ENCODE measurements at places on chromosomes 5 and 9.

- DNase-seq, result no peak
These were observed 2.3 kb downstream of the EFNA5 start for GRCh38 chr5:107668154-107669095.

DNA sequence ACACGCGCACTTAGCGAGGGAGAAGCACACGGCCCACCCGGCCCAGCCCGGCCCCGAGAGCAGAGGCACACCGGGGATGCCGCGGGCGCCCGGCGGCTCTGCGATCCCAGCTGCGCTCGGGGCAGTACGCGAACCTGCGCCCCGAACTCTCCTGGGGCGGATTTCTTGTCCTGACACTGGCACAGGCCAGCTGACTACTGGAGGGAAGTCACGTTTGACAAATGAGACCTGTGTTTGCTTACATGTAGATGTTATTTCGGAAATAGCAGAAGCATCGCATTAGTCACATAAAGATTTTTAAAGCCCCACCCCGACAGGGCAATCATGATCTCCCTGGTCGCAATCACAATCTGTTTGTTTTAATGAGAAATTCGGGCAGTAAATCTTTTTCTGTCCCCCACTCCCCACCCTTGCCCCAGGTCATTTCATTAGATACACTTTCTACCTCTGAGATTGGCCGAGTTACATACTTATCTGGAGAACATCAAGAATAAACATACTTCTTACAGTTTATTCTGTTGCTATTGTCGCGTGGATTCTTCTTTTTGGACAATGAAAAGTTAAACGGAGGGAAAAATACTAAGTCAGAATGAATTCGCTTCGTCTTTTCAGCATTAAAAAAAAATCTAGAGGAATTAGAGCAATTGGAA lies 518.9 kb downstream of the CTNND2 start:
- no peak for DNase-seq

DNA sequence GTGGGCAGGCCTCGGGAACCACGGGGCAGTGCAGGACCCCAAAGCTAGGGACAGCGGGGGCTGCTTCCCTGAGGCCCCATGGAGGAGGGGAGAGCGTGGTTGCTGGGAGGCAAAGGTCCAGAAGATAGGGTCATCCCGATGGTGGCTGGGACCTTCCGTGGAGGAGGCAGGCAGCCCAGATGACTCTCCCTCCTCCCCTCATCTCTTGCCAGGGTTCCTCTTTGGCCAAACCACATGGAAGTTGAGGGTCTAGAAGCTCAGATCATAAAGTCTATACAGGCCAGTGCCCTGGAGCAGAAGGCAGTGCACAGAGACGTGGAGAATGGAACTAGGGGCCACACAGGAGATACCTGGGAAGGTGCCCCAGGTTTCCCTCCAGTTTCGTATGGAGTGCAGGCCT lies 22.6 kb downstream of the DAB2IP start:
- DNase-seq, result no peak

- DNase-seq, result no peak
These were observed 637.7 kb downstream of the SEMA5A start for GRCh38 chr5:8908055-8908683.

GRCh38 chr9:2257248-2257929 lies 242.2 kb downstream of the SMARCA2 start:
- DNase-seq, result no peak

DNA sequence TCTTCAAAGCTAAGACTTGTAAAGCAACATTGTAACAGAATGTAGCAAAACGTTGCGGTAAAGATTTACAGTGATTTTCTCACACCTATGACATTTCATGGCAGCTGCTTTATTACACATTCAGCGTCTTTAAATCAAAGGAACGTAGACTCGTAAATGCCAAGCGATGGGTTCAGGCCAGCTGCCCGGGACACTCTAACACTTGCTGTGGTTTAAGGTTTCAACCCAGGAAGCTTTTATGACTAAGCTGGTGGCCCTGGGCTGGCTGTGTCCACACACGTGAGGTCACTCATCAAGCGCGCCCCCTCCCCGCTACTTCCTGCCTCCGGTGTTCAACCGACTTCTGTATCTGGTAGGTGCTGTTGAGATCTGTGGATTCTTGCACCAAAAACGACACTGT lies 2.5 kb downstream of the SLC6A18 start:
- no peak for DNase-seq

- no peak for DNase-seq
These were observed 292.2 kb downstream of the IRX2 start for GRCh38 chr5:2459251-2459650.

DNA sequence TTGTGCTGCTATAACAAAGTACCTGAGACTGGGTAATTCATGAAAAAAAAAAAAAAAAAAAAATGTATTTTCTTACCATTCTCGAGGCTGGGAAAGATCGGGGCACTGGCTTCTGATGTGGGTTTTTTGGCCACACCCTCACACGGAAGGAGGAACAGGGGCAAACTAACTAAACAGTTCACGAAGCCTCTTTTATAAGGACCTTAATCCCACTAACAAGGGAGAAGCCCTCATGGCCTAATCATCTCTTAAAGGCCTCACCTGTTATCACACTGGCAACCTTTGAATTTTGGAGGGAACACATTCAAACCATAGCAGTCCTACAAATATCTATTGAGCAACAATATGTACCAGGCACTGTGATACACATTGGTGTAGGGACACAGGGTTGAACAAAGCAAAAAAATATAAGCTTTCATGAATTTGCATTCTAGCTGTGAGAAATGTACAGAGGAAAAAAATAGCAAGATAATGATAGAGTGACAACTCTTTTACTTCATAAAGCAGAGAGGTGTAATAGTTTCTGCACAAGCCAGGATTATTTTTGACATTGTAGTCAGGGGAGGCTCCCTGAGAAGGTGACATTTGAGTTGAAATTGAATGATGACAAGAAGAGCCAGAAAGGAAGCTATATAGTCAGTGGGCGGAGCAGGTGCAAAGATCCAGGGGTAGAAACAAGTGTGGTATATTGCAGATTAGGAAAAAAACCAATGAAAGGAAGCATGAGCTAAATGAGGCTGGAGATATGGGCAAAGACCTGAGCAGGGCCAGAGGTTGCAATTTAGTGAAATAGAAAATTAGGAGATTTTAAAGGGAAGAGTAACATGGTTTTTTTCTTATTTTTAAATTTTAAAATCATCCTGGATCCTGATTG lies 68.1 kb upstream of the GRAMD2B start:
- no peak for DNase-seq

- no peak for DNase-seq
These were observed 146.1 kb downstream of the PLCXD3 start for GRCh38 chr5:41364346-41364745.

DNA sequence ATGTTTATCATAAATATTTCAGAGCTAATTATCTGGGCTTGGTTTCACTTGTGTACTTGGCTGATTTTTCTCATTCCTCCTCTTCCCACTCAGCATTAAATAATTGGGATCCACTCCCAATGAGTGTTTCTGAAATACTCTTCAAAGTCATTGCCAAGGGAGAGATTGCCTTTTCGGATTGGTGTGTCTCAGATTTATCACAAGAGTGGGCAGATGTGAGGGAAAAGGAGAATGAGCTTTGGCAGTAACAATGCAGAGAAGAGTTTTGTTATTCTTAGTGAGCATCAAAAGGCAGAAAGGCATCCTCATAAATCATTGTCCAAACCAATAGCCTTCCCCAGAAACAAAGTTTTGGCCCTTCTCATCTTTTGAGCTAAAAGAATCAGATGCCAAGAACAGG lies 79.2 kb downstream of the SEMA5A start:
- no peak for DNase-seq

- no peak for DNase-seq
These were observed 74.9 kb downstream of the FBXL7 start for GRCh38 chr5:15574806-15575325.

GRCh38 chr5:129217179-129217578 lies 122.6 kb downstream of the ISOC1 start:
- DNase-seq, result no peak

DNA sequence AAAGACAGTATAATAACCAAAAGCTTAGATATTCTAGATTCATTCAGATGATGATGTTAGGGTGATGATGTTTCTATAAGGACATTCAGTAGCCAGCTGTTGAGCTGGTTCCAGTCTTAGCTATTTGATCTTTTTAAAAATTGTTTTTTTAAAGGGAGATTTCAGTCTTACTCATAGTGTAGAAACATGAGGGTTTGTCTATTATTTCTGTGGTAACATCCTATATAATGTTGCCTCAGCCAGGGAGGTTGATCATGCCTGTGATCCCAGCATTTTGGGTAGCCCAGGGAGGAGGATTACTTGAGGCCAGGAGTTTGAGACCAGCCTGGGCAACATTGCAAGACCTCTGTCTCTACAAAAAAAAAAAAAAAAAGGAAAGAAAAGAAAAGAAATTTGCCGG lies 167.8 kb downstream of the DOCK2 start:
- DNase-seq, result no peak

DNA sequence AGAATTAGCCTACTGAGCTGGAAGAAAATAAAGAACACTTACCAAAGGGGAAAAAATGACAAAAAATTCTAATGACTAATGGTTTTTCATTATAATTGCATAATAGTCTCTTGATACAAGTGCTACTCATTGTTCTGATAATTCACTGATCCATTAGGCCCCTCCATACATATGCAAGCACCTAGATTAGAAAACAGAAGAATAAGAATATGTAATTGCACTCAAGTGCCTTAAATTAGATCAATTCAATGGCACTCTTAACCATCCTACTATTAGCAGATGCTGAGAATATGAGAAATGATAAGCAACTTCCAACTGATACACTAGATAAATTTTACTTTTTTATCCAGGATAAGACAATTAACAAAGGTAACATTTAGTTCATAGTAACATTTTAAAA lies 440.9 kb upstream of the C9orf72 start:
- DNase-seq, result no peak

GRCh38 chr5:159805021-159805420 lies 111.3 kb upstream of the ADRA1B start:
- DNase-seq, result peak; percentile 77

DNA sequence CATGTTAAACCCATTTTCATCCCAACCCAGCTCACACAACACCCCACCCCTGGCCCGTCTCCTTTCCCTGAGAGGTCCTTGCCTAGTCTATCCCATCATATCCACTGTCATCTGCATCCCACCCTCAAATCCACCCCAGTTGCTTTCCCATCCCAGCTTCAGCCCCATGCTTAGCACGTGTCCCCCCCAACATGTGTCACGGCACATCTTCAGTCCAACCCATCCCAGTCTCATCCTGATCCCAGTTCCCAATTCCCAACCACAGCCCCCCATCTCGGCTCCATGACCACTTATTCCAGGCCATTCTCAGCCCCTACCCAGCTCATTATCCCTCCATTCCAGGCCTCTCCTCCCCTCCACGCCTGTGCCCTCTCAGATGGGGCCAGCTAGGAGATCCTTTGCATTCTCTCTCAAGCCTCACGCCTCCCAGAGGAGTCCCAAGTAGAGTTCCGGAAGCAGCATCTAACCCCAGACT lies 605 bp upstream of the DBN1 start:
- DNase-seq, result no peak

GRCh38 chr5:178240766-178241165 lies 8.2 kb upstream of the PHYKPL start:
- no peak for DNase-seq

- DNase-seq, result no peak
These were observed 21.7 kb downstream of the SLC6A18 start for GRCh38 chr5:1246711-1247431.

- no peak for DNase-seq
These were observed 271.9 kb downstream of the OSTF1 start for GRCh38 chr9:75360252-75360651.

DNA sequence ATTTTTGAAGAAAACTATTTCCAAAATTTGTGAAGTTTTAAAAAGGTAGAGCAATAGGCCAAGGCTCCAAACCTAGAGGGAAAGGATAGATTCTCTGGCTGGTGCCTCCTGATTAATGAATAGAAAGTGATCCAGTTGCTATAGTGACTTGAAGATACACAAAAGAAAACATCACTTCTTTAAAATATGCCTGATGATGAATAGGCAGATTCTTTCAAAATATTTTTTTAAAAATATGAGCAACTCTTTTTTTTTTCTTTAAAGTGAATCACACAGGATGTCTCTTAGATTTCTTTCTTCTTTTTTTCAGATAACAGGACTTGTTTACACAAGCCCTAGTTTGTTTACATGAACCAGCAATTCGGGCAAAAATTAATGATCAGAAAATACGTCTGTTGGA lies 124.4 kb downstream of the RFK start:
- no peak for DNase-seq

GRCh38 chr5:6772886-6773285 lies 59.7 kb downstream of the TENT4A start:
- DNase-seq, result no peak

DNA sequence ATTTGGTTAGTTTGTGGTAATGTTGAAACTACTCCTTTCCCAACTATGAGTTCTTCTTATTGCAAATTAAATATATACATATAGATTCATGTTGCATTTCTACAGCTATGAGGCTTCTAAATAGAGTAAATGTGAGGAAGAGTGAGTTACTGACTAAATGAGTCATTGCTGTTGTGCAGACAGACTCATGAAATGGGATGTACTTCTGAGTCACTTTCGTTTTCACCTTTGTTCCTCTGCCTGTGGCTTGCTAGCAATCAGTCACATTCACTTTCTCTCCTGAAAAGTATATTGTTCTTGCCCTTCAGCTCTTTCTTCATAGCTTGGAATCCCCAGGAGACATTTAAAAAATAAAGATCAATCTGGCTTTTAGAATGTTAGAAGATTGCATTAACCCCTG lies 295.5 kb upstream of the SMC2 start:
- no peak for DNase-seq

DNA sequence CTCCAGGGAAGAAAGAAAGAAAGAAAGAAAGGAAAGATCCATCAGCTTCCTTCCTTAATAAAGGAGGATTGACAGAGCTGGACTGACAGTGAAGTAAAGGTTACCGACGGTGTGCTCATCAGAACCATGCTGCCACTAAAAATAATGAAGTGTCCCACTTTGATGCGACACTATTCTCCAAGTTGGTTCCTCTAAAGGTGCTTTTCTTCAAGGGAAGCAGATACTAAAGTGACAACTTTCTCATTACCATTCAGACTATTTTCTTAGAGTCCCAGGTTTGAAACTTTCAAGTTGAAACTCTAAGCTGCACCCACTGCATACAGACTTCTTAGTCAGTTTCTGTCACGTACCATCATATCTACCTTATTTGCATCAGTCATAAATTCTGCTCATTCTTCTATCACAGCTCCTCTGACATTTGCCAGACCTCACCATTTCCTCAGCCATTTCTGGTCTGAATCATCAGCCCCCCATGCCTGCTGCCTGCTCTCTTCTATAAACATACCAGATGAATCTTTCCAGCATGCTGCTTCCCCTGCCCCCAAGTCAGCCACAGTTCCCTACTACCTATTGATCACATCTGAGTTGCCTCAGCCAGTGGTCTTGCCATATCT lies 177.6 kb downstream of the DEPDC1B start:
- no peak for DNase-seq

- DNase-seq, result no peak
These were observed 299.4 kb downstream of the COX7C start for GRCh38 chr5:86917117-86917579.

GRCh38 chr5:94725142-94725541 lies 106.7 kb downstream of the SLF1 start:
- no peak for DNase-seq

DNA sequence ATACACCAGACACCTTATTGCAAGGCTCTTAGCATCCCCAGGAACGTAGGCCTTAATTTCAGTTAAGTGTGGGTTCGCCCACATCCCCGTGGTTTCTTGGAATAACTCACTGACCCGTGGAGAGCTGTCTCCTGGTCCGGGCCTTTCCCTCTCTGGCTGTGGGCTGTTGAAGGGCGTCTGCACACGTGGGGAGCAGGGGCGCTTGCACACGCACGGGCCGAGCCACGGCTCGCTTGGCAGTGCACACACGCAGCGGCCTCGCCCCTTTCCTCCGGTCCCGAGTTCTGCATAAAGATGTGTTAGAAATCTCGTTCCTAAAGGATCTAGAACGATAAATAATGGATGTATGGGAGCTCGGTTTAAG lies 141.9 kb downstream of the PBX3 start:
- DNase-seq, result no peak
